Fibroblast of the conjunctiva (primary cell): ENCODE measurements at places on chromosomes 3 and 15.

DNA sequence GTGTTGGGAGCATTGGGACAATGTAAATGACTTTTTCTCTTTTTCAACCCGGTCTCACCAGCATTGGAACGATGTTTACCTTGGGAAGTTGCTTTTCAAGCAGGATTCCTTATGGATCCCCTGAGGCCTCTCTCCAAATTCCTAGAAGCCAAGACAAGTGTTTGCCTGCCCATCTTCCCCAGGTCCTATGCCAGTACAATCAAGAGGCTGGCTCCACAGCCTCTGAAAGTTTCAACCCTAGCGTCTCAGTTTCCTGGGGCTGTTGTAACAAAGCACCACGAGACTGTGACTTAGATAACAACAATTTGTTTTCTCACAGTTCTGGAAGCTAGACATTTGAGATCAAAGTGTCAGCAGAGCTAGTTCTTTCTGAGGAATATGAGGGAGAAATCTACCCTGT is 347.2 kb upstream of the UMPS start:
- DNase-seq: no peak

DNA sequence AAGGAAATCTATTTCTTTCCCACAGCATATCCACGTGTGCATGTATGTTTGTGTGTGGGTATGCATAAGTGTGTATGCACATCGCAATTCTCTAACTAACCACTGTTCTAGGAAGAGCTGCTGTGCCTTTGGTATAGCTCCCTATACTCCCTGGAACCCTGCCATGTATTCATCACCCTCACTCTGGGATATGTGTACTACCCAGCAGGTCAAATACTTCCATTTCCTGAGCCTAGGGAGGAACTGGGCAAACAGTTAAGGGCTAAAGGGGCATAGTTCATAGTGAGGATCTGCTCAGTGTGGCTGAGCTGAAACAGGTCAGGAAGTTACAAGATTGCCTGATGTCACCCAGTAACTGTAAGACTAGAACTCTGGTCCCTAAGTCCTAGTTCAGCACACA is 260.4 kb downstream of the RPLP1 start:
- DNase-seq: no peak

GRCh38 chr15:67944010-67944641 is 104.3 kb upstream of the RNU6-1 start:
- DNase-seq: peak; percentile 9

- DNase-seq: no peak
Observed at GRCh38 chr15:50135031-50135551, 16.1 kb upstream of the ATP8B4 start.

- no peak for DNase-seq
Observed at GRCh38 chr3:131216801-131217200, 164.8 kb upstream of the NUDT16 start.

- no peak for DNase-seq
Observed at GRCh38 chr3:186772701-186773417, 10.5 kb upstream of the EIF4A2 start.

DNA sequence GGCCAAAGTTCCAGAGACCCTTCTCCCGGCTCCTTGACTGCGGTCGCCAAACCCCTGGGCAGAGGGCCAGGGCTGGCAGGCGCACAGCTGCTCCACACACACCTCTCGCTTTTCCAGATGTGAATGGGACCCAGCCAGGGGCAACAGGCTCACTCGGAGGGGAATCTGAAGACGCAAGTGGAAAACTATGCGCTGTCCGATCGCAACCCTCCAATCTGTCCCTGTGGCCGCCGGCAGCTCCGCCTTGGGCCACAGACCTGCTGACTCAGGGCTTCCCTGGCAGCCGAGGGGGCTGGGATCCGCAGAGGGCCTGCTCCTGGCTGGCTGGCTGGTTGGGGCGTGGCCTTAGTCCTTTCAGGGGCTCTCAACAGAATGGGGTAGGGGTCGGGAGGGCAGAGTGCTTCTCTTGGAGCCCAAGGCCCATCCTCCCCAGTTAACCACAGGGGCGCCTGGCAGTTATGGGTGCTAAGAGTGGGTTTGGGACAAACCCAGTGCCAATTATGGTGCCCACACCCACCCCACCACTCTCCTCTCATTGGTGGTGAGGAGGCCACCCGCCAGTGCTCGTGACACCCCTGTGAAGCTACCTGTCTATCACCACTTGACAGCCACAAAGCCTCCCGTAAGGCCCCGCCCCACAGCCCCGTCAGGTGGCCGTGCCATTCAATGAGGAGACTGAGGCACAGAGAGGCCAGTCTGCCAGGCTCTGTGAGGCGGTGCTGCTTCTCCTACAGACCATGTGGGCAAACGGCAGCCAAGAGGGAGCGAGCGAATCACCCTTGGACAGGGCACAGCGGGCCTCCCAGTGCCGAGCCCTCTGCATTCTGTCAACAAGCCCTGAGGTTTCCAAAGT is 53.8 kb downstream of the IQSEC1 start:
- DNase-seq: peak; percentile 63

DNA sequence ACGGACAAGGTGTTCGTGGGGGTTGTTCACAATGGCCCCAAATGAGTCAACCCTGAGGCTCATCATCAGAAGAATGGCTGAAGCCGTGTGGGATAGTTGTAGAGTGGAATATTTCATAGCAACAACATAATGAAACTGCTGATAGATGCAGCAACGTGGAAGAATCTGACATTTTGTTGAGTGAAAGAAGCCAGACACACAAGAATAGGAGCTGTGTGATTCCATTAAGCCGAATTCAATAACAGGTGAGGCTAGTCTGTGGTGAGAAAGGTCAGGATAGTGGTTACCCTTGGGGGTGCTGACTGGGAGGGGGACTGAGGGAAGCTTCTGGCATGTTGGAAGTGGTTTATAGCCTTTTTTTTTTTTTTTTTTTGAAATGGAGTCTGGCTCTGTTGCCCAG is 144.0 kb downstream of the SMAD6 start:
- no peak for DNase-seq

GRCh38 chr3:111768571-111769100 is 90.4 kb upstream of the PHLDB2 start:
- DNase-seq: peak; percentile 94
